Activated CD8-positive, alpha-beta T cell treated with anti-CD3 and anti-CD28 coated beads for 36 hours (primary cell): ENCODE measurements at places on chromosomes 6 and 20. TPM values are rescaled to one million over a fixed set of nuclear protein-coding genes. Genes with fewer than 3 reads are reported as not detected.
A peak's percentile ranks its signal among the peaks of the same experiment; 100 is the strongest.

Gene EDN1
- not detected for total RNA-seq

DNA sequence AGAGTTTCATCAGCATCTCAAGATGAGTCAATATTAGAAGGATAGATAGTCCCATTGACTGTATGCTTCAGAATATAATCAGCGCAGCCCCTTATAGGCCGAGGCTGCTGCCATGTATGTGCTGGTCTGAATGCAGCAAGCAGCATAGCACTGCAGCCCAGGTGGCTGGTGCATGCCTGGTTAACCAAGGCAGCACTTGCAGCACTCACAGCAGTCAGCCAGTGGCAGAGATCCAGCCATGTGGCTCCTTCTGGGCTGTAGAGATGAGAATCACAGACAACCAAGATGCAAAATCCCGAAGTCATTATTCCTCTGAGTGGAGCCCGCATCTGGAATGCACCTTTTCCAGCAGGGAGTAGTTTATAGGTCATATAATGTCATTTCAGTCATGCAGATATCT, 251.9 kb downstream of the UST start:
- H3K27me3 ChIP-seq: no peaks in the 10 kb centered on the region
- no peak overlapping the region for H3K4me3 ChIP-seq
- H3K27ac ChIP-seq: no peak overlapping the region
- H3K4me1 ChIP-seq: peaks cover 17% of the 10 kb centered on the region

DNA sequence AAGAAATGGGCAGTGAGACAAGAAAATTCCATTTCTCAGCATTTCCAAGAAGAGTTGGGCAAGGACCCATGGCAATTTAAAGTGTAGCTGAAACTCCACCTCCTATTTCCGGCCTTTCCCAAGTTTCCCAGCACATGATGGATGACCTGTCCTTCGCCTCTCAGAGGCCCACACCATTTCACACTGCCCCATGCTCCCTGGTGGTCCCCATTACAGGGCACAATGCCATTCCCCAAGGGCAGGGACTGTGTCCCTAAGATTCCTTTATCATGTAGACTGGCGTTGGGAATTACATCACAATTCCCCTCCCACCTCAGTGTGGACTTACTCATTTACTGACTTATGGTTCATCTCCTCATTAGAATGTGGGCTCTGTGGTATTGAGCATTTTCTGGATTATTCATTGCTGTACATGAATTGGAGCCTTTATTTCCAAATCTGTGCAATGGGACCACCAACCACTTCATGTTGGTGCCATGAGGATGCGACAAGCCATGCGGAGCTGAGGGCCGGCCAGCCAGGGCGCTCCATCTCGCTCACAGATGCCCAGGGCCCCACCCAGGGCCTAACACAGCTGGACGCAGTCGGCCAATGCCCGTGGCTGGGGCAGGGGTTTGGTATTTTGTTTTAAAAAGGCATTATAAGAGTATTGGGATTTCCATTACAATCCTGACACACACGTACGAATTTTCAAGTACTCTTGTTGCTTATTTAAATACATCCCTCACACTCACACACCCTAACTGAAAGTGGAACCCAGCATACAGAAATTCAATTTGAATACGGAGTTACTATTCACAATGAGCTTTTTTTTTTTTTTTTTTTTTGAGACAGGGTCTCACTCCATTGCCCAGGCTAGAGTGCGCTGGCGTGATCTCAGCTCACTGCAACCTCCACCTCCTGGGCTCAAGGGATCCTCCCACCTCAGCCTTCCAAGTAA, 5.4 kb downstream of the ACSS1 start:
- no peak for DNase-seq
- peaks cover 3% of the 10 kb centered on the region for H3K36me3 ChIP-seq
- no peaks in the 10 kb centered on the region for H3K27me3 ChIP-seq
- peaks cover 51% of the 10 kb centered on the region for H3K4me1 ChIP-seq

GRCh38 chr20:49603209-49603627, 35.3 kb upstream of the PTGIS start:
- peak; percentile 35 for DNase-seq
- peaks cover 20% of the 10 kb centered on the region for H3K4me1 ChIP-seq
- H3K4me3 ChIP-seq: no peak overlapping the region
